ENCODE measurements at places on chromosomes 4 and X.

DNA sequence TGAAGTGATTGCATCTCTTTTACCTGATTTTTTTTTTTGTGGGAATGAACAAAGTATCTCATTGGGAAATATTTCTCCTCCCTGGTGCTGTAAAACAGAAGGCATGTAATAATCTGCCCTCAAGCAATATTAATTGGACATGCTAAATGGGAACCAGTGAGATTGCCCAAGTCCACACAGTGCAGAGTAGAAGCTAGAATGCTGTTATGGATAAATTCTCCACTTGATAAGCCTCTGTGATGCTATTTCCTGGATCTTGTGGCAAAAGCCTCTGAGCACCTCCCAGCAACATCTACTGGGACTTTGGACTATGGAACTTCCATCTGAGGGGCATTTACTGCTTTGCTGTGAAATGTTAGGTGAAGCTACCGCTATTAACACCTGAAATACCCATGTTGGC is 46.9 kb upstream of the YTHDC1 start:
- no peak for DNase-seq

GRCh38 chr4:114161809-114162208 is 182.4 kb upstream of the ARSJ start:
- no peak for DNase-seq

DNA sequence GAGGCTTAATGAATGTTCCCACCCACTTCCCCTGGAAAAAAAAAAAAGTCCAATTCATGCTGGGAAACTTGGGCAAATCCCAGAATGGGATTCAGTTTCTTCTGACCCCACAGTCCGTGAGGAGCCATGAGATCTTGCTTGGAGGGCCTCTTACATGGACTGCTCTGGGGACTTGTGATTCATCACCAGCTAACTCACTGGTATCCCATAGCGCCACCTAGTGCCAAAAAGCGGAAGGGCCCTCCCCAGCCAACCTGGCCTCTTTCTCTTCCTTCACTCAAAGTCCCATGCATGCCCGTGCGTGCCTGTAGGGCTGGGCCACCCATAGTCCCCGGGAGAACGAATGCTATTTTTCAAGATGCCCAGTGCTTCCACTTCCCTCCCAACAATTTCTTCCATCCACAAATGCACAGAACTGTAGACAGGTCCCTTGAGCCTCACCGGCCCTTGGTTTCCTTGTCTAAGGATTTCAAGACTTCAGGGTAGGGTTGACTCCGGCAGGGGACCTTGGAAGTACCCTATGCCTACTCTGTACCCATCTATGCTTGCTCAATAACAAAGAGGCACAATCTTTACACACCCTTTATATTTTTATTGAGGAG is 5.1 kb downstream of the RTL5 start:
- DNase-seq: peak; percentile 86

DNA sequence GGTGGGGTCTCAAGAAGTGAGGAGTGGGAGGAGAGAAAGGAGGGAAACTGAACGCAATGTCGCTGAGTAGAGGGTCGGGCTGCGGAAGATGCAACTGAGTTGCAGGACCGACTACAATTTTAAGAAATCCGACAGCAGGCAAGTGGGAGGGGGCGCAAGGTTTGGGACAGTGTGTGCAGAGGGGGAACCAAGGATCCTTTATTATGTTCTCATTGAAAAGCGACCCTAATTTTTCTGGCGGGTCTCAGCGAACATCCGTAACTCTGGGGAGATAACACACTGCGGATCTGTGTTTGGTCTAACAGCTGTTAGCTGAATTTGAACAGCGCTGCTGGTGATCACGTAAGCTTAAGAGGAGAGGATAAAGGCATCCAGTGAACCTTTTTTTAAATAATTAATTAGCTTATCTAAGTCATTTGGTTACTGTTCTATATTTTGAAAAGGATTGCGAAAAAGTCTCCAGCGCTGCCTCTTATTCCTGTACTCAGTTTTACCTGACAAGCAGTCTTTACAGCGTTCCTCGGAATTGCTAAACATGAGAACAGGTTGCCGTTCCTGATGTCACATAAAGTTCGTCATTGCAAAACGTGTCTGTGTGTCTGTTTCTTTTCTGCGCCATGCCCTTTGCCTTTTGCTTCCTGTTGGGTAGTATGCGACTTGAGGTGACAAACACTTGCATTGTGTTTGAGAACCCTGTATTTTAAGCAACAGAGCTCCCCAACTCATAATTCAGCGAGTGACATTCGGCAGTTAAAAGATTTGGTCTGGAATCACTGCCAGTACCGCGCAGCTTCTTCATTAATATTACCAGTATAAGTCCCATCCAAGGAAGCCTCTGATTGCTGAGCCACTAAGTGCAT is 1.3 kb downstream of the HTR2C start:
- DNase-seq: no peak

- no peak for DNase-seq
Observed at GRCh38 chrX:124401696-124402095, 55.3 kb downstream of the SH2D1A start.

DNA sequence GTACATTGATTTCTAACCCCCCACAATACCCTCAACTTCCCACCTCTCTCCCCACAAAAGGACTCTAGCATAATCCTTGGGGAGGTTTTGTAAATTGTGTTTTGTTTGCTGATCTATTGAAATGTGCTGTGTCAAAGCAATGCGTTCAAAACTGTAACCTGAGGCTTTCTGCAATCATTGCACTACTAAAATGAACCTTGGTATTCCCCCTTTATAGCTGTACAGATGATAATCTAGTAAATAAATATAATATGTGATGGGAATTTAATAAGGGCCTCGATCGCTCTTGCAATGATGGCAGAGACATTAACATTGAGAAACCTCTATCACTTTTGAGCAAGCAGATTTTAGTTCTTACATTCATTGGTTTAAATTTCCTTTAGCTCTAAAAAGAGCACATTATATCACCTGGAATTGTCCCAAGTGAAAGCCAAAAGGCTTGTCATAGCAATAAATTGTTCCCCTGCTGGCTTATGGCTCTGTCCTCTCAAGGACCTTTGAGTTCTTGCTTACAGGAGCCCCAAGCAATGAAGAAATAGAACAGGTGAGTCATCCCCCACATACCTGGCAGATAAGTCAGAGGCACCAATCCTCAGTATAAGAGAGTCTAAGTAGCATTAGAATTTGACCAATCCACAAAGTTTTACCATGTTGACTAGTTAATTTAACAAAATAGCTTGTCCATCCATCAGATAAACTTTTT is 18.4 kb upstream of the ACE2 start:
- DNase-seq: no peak

GRCh38 chrX:153725039-153725831 is 579 bp downstream of the ABCD1 start:
- no peak for DNase-seq

GRCh38 chr4:38390969-38391545 is 272.9 kb upstream of the KLF3 start:
- no peak for DNase-seq

GRCh38 chrX:33032700-33033099 is 178.6 kb downstream of the DMD start:
- no peak for DNase-seq

GRCh38 chr4:14650127-14650526 is 352.2 kb upstream of the CPEB2 start:
- no peak for DNase-seq

GRCh38 chrX:34584781-34585180 is 72.3 kb downstream of the TMEM47 start:
- DNase-seq: no peak

GRCh38 chr4:123116412-123116811 is 194.0 kb upstream of the NUDT6 start:
- no peak for DNase-seq

GRCh38 chr4:107711831-107712230 is 8.2 kb downstream of the PAPSS1 start:
- DNase-seq: no peak

All from activated CD8-positive, alpha-beta memory T cell treated with anti-CD3 and anti-CD28 coated beads, Interleukin-2, amount 50 U/mL, for 4 hours (primary cell).